Pancreas (tissue), 10 donors: ENCODE measurements at places on chromosomes 11 and 22.

DNA sequence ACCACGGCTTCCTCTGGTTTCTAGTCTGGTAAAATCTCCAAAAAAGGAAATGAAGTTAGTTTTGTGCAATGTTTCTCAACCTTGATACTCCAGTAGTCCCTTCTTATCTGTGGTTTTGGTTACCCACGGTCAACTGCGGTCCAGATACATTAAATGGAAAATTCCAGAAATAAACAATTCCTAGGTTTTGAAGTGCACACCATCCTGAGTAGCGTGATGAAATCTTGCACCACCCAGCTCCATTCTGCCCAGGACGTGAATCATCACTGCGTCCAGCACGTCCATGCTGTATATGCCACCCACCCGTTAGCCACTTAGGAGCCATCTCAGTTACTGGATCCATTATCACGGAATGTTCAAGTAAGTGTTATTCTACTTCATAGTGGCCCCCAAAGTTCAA is 117.0 kb downstream of the FBXO7 start:
- no peak for DNase-seq

DNA sequence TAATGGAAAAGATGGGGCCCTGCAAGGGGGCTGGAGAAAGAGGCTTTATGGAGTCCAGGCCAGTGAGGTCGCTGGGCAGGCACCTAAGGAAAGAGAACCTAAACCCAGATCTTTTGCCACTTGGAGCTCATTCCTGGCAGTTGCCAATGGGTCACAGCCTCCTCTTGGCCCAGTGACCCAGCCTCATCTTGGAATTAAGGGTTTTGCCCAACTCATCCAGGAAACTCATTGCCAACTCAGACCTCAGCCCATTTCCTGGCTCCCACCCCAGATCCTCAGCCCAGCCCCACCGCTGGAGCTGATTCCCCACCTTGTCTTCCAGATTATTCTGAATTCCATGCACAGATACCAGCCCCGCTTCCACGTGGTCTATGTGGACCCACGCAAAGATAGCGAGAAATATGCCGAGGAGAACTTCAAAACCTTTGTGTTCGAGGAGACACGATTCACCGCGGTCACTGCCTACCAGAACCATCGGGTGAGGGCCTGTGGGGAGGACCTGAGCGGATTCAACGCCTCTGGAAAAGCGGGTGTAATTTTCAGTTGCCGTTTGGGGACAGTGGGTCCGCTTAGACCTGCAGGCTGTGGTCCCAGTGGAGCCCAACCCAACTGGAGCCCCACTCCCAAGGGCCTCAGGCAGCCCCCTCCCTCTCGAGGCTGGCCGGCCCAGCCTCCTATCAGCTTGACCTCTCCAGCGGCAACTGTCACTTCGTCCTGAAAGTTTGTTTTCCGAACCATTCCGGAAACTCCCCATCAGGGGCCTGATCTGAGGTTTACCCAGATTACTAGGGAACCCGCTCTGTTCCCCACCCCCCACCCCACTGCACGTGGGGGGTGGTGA is 4.3 kb downstream of the TBX1 start:
- DNase-seq, result no peak

DNA sequence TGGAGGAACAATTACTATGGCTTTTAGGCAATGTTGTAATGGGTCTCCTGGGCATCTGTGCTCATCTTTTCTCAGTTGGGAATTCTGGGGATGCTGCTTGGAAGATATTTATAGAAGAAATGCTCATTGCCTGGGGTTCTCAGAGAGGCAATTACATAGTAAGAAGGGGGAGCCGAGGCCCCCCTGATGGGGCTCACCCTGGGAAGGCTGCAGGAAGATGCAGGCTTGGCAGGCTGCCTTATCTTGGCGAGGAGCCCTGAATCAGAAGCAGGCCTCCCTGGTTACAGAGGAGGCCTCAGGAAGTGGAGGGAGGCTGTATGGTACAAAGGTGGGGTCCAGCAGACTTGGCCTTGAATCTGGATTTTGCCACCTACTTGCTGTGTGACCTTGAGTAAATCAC is 60.6 kb upstream of the CRYBB3 start:
- no peak for DNase-seq

- DNase-seq, result no peak
These were observed 34.2 kb downstream of the MICAL2 start for GRCh38 chr11:12144330-12145174.
